ENCODE measurements at places on chromosomes 4 and X.

GRCh38 chrX:87409113-87409841 is 108.3 kb upstream of the KLHL4 start:
- DNase-seq: no peak

DNA sequence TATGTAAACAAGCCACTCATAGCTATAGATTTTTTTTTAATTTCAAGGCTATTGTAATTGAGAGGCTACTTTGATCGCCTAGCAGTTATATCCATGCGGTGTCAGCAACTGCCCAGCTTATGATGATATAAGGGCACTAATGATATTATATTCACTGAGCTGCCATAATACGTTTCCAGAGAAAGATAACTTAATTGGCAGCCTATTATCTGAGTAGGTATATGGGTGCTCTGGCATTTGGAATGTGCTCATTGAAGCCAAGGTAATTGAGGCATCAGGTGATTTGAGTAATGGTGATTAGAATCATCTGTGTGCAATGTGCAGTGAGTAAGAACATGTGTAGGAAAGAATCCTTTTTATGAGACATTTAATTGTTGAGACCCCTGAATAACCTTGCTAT is 490.0 kb downstream of the CENPC start:
- DNase-seq: no peak

- peak; percentile 11 for DNase-seq
Measured at GRCh38 chrX:69179380-69179911, 14.2 kb upstream of the PJA1 start.

DNA sequence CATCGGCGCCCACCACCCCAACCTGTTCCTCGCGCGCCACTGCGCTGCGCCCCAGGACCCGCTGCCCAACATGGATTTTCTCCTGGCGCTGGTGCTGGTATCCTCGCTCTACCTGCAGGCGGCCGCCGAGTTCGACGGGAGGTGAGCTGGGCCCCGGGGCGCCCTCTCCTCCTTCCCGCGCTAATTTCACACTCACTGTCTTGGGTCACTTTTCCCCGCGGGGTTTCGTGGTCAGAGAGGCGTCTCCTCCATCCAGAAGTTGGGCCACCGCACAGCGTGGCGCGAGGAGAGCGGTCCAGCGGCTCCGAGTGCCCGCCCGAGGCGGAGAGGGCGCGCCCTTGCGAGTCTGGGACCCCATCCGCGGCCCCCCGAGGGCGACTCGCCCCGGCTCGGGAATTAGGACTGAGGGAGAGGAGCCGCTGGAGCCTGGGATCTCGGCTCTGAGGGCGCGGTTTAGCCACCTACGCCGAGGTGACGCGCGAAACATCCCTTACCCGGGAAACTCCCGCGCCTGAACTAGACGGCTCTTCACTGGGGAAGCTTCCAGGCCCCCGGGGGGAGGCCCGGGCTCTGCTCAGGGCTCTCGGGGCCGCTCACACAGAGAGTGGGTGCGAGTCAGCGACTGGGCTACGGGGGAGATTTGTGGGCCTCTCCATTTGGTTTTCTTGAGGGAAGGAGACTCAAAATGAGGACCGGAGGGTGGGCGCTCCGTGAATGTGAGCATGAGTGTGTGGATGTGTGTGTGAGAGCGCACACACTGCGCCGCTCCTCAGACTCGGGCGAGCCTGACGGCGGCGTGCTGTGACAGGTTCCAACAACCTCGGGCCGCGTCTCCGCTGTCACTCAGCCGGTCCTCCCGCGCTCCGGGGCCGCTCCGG is 551 bp downstream of the NPNT start:
- DNase-seq: no peak

DNA sequence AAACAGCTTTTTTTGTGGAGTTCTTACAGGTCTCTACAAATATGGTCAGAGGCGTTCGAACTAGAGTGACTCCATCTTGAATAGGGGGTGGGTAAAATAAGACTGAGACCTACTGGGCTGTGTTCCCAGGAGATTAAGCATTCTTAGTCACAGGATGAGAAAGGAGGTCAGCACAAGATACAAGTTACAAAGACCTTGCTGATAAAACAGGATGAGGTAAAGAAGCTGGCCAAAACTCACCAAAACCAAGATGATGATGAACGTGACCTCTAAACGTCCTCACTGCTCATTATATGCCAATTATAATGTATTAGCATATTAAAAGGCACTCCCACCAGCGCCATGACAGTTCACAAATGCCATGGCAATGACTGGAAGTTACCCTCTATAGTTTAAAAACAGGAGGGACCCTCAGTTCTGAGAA is 42.8 kb upstream of the SPP1 start:
- DNase-seq: no peak

DNA sequence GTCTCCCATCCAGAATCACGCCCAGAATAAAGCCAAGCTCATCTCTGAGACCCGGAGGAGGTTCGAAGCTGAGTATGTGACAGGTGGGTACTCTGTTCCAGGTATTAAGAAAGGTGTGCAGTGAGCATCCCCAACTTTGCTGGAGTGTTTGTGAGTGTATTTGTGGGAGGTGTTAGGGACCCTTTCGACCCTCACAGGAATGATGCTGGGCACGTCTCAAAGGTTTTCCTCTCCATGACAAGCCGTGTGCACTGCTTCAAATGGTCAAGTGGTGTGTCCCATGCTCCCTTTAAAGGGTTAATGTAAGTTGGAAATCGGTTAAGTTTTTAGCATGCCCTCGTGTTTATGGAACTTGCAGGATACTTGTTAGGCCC is 442 bp downstream of the MOSPD2 start:
- DNase-seq: no peak

- peak; percentile 17 for DNase-seq
Measured at GRCh38 chr4:10861036-10861435, 176.5 kb upstream of the CLNK start.

DNA sequence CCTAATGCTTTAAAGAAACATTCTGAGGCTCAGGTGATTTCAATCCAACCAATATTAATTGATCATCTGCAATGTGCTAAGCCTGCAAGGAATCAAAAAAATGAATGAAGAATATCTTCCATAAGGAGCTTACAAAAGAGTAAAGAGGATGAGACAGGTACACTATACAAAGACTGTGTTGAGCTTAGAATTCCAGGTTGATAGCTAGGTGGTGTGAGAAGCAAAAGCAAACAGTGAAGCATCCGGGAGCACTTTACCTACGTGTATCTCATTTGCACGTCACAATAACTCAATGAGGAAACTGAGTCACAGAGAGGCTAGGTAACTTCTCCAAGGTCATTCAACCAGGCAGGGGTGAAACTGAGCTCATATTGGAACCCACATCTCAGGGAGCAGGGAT is 37.1 kb downstream of the FAM114A1 start:
- DNase-seq: no peak

Measured in common myeloid progenitor, CD34-positive (primary cell).